ENCODE measurements at places on chromosomes 5 and 9. TPM values are rescaled to one million over a fixed set of nuclear protein-coding genes. Genes with fewer than 3 reads are reported as not detected.

The CATSPER3 gene
- 1.1 TPM for total RNA-seq

The SLC1A1 gene
- total RNA-seq, result 37.7 TPM

The AQP7 gene
- 25.1 TPM for total RNA-seq

The N4BP3 gene
- 0.07 TPM for total RNA-seq

The ANKDD1B gene
- total RNA-seq, result not detected

The SLC27A4 gene
- total RNA-seq, result 15.8 TPM

The ITK gene
- total RNA-seq, result 0.62 TPM

The C9 gene
- 926 TPM for total RNA-seq
